Activated naive CD4-positive, alpha-beta T cell treated with anti-CD3 and anti-CD28 coated beads for 36 hours (primary cell): ENCODE measurements at places on chromosomes 3 and 15. TPM values are rescaled to one million over a fixed set of nuclear protein-coding genes. Genes with fewer than 3 reads are reported as not detected.

DNA sequence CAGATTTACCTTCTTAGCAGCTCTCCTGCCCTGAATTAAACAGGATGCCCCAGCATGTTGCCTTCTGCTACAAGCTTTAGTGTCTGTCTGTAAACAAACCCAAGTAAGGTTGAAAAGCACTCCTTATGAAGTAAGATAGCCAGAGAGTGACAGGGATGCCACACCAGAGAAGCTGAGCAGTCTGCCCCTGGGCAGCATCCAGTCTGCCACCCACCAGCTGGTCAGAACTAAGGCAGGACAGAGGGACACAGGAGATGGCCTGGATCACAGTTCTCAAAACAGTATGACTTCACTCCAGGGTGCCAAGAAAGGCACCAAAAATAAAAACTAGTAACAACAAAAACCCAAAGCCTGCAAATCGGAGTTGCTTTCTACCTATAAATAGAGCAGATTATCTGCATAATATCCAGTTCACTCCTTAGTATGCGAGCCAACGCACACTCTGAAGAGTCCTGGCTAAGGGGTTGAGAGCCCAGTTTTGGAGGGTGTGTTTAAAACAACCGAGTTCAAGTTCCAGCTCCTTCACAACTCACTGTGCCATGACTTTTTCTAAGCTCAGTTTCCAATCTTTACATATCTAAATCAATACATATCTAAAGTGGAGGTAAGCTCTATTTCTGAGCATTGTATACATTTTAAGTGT, 198.9 kb downstream of the KCNMB2 start:
- H3K36me3 ChIP-seq: no peaks in the 10 kb centered on the region
- peaks cover 1% of the 10 kb centered on the region for H3K27me3 ChIP-seq
- H3K4me1 ChIP-seq: no peaks in the 10 kb centered on the region

DNA sequence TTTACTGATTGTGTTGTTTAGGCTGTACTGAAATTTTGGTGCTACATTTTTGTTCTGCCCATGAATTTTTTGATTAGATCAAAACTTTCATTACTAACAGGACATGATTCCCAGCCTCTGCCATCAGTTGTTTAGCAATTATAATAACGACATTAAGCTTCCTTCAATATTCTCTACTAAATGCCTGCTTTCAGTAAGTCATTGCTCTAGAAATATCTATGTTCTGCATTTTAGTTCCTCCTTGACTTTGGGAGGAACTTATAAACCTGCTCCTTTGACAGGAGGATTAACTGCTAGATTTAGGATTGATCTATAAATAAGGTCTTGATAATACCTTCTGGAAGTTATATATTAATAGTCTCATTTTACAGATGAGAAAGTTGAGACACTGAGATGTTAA, 269.1 kb downstream of the RAP2B start:
- peaks cover 2% of the 10 kb centered on the region for H3K27me3 ChIP-seq
- no peaks in the 10 kb centered on the region for H3K4me1 ChIP-seq

- no peaks in the 10 kb centered on the region for H3K4me1 ChIP-seq
- no peak overlapping the region for H3K4me3 ChIP-seq
- H3K27ac ChIP-seq: no peak overlapping the region
- DNase-seq: no peak
- H3K27me3 ChIP-seq: no peaks in the 10 kb centered on the region
These were observed 12.1 kb upstream of the MGA start for GRCh38 chr15:41648097-41648496.

DNA sequence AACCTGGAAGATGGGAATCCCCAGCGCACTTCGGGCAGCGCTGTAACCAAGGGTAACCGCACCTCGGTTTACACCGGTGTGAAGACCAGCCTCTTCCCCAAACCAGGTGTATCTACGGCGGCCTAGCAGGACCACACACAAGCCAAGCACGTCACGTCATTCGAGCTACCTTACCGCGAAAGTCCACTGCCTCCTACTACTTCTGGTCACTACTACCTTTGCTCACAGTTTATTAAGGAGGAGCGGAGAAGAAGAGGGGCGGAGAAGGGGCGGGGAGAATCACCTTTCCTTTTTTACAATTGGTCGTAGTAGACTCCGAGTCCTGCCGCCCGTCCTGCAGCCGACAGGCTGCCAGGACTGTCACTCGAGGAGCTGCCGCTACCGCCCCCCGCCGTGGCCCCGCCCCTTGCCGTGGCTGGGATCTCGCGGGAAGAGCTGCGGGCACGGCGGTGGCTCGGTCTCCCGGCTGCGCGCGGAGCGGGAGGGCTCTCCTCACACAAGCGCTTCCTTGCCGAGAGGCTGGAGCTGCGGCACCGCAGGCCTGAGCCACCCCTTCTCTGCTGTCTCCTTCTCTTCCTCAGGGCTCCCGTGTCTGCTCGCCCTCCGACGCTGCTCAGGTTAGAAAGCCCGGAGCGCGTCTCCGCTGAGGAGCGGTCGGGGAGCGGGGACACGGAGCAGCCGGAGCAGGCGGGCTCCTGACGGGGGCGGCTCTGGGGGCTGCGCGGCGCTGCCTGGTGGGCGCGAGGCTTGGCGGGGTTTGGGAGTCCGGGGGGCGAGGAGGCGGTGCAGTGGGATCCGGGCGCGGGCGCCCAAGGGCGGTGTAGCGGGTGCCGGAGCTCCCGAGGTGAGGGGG, at the start of gene GLCE:
GLCE (plus strand) TSS at position 495 of the 853 bp plus-strand sequence. CDS start 95,172 bp downstream, outside the sequence.
- peak; percentile 94 for DNase-seq
- peak within 1 kb of the TSS; percentile 88 for H3K4me3 ChIP-seq
- H3K4me1 ChIP-seq: peaks cover 18% of the 10 kb centered on the region
- no peaks in the 10 kb centered on the region for H3K36me3 ChIP-seq
- H3K27me3 ChIP-seq: peaks cover 3% of the 10 kb centered on the region

- H3K36me3 ChIP-seq: no peaks in the 10 kb centered on the region
- peak overlapping the region; percentile 12 for H3K27ac ChIP-seq
These were observed 61.1 kb downstream of the CCNL1 start for GRCh38 chr3:157098823-157099185.

DNA sequence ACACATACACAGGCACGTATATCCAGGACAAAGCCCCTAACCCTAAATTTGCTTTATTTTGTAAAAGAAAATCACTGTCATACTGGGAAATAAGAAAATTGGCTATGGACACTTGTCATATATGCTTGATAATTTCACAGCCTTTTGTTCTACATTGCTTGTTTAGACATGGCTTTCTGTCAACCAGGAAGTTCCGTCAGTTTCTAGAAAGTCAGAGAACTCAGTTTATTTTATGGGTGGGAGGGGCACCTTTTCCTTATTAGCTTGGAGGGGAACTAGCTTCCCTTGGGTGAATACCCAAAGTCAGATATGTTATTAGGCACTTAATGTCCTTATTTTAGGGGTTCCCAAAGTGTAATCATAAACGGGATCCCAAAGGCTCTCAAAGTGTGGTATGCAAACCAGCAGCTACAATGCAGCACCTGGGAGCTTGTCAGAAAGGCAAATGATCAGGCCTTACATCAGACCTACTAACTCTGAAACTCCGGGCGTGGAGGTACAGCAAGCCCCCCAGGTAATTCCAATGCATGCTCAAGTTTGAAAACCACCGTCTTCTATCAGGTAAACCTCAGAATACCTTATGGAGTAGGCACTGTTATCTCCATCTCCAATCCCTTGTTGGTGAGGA, 50.1 kb downstream of the CADPS start:
- H3K4me3 ChIP-seq: no peak overlapping the region
- no peaks in the 10 kb centered on the region for H3K36me3 ChIP-seq
- no peak overlapping the region for H3K27ac ChIP-seq
- H3K27me3 ChIP-seq: no peaks in the 10 kb centered on the region
- DNase-seq: no peak

DNA sequence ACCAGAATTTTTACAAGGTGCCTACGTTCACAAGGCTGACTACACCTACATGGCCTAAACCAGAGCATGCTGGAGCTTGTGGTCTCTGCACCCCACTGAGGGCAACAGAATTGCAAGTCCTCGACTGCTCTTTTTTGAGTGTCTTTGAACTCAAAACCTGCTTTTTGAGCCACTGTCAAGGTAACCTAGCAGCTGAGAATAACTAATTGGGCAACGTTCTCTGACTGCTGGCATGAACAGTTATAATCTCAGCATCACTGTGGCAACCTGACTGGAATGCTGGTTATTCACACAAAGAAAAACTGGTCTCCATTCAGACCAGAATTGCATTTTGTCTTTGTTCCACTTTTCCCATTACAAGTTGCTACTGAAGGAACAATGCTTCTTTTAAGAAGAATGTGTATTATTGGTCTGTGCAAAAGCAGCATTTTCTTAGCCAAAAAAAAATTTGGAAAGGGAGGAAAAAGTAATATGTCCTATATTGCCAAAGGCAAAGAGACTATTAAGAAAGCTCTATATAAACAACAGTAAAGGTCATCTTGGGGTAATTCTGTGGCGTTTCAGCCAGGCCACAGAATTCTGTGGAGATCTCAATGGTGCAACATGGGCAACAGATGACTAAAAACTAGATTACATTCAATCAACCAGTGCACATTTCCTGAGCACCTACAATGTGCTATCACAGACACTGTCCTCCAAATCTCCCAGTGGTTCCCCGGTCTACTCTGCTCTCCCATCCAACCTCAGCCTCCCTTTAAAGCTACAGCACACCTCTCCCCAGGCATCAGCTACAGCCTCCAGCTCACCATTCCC, 76.8 kb downstream of the TNIK start:
- no peak overlapping the region for H3K27ac ChIP-seq
- no peak overlapping the region for H3K4me3 ChIP-seq
- no peaks in the 10 kb centered on the region for H3K27me3 ChIP-seq
- no peak for DNase-seq
- peaks cover 44% of the 10 kb centered on the region for H3K4me1 ChIP-seq
- no peaks in the 10 kb centered on the region for H3K36me3 ChIP-seq

DNA sequence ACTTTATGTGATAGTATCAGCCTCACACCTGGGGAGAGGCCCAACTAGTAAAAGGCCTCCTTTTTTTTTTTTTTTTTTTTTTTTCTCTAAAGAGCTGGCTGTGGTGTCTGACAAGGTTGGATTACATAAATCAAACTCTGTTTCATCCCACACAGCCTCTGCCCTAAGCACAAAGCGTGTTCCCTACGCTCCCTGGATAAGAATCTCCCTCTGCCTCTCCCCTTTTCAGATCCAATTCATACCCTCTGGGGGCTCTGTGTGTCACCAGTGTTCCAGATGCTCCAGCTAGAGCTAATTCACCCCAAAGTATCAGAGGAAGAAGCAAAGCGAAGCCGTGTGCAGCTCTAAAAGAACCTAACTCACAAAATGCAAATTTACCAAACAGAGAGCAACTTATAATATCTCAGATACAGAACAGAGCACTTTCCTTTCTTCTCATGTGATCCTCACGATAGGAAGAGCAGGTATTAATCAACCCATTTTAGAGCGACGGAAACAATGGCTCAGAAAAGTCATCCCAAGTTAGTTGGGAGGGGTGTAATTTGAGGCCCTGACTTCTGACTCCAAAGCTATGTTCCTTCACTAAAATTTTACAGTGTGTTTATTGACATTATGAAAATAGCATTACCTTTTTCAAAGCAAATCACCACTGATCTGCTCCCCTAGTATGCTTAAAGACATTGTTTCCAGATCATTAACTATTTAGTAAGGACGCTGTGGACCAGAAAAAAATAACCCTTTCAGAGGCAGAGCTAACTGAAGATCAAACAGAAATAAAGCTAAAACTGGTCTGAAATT, 12.4 kb downstream of the BMF start:
- H3K4me3 ChIP-seq: no peak overlapping the region
- H3K27me3 ChIP-seq: no peaks in the 10 kb centered on the region
- peak; percentile 39 for DNase-seq
- H3K4me1 ChIP-seq: peaks cover 63% of the 10 kb centered on the region
- H3K27ac ChIP-seq: peak overlapping the region; percentile 96

- H3K4me3 ChIP-seq: no peak overlapping the region
- H3K36me3 ChIP-seq: peaks cover 27% of the 10 kb centered on the region
- DNase-seq: no peak
- peaks cover 16% of the 10 kb centered on the region for H3K4me1 ChIP-seq
These were observed 97.8 kb downstream of the OXNAD1 start for GRCh38 chr3:16362770-16363169.

GRCh38 chr15:77034695-77035489, 36.0 kb downstream of the TSPAN3 start:
- no peaks in the 10 kb centered on the region for H3K4me1 ChIP-seq
- no peak overlapping the region for H3K4me3 ChIP-seq
- no peaks in the 10 kb centered on the region for H3K27me3 ChIP-seq
- peaks cover 31% of the 10 kb centered on the region for H3K36me3 ChIP-seq
- peak overlapping the region; percentile 65 for H3K27ac ChIP-seq

DNA sequence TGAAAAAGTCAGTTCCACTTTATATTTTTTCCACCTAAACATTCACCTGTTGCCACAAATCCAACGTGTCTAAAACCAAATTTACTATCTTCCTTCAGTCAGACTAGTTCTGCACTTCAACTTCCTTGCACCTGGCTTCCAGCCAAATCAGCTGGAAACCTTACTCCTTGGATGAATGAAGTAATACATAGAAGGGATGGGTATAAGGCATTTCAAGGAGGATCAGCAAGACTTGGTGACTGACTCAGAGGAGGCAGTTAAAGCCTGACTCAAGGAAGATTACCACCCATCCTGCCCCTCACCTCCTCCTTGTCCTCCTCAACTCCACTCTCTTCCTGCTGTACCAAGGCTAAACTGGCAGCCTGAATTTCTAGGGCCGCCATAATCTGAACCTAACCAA, 37.1 kb downstream of the QTRT2 start:
- peaks cover 3% of the 10 kb centered on the region for H3K4me1 ChIP-seq
- H3K36me3 ChIP-seq: no peaks in the 10 kb centered on the region
- H3K27ac ChIP-seq: no peak overlapping the region
- no peak for DNase-seq

- no peak for DNase-seq
- H3K27me3 ChIP-seq: no peaks in the 10 kb centered on the region
- H3K27ac ChIP-seq: no peak overlapping the region
- H3K4me1 ChIP-seq: no peaks in the 10 kb centered on the region
These were observed 701.9 kb downstream of the IGSF11 start for GRCh38 chr3:118332699-118333098.

GRCh38 chr15:38651328-38652038, 86.9 kb upstream of the RASGRP1 start:
- no peaks in the 10 kb centered on the region for H3K27me3 ChIP-seq
- H3K4me1 ChIP-seq: peaks cover 79% of the 10 kb centered on the region
- DNase-seq: peak; percentile 64
- H3K27ac ChIP-seq: peak overlapping the region; percentile 88
- peak overlapping the region; percentile 66 for H3K4me3 ChIP-seq

DNA sequence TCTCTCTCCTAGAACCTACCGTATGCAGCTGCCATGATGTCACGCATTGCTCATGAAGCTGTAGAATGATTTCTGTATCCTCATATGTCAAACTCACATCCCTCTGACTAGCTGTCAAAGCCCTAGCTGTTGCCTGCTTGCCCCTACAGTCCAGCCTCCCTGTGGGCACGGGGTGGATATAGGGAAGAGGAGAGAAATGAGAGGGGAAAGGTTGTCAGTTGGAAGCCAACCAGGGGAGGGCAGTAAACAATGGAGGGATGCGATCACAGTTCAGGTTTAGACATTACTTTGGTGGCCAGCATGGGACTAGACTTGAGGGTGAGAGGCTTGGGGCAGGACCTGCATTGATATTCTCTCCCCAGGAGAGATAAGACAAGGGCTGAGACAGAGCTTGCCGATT, 1.7 kb upstream of the HDGFL3 start:
- no peak overlapping the region for H3K27ac ChIP-seq
- peaks cover 26% of the 10 kb centered on the region for H3K27me3 ChIP-seq
- H3K4me3 ChIP-seq: no peak overlapping the region
- DNase-seq: no peak
- peaks cover 3% of the 10 kb centered on the region for H3K4me1 ChIP-seq

- DNase-seq: peak; percentile 17
- no peaks in the 10 kb centered on the region for H3K36me3 ChIP-seq
- H3K4me1 ChIP-seq: peaks cover under 1% of the 10 kb centered on the region
- no peak overlapping the region for H3K4me3 ChIP-seq
- peaks cover 7% of the 10 kb centered on the region for H3K27me3 ChIP-seq
- H3K27ac ChIP-seq: no peak overlapping the region
These were observed 22.8 kb upstream of the SSR3 start for GRCh38 chr3:156577736-156578135.

Gene ATP8B4
- 2.9 TPM for total RNA-seq

Gene SMAD6
- 0.05 TPM for total RNA-seq

Gene GPR62
- not detected for total RNA-seq

Gene MKRN2OS
- not detected for total RNA-seq

Gene ANKDD1A
- 2.3 TPM for total RNA-seq

Gene ZPLD1
- total RNA-seq: not detected
